CD4-positive, alpha-beta T cell (primary cell): ENCODE measurements at places on chromosomes 2 and 18. TPM values are rescaled to one million over a fixed set of nuclear protein-coding genes. Genes with fewer than 3 reads are reported as not detected.

Gene CD302
- 1.1 TPM for total RNA-seq

Gene DLGAP1
- 0.36 TPM for total RNA-seq

DNA sequence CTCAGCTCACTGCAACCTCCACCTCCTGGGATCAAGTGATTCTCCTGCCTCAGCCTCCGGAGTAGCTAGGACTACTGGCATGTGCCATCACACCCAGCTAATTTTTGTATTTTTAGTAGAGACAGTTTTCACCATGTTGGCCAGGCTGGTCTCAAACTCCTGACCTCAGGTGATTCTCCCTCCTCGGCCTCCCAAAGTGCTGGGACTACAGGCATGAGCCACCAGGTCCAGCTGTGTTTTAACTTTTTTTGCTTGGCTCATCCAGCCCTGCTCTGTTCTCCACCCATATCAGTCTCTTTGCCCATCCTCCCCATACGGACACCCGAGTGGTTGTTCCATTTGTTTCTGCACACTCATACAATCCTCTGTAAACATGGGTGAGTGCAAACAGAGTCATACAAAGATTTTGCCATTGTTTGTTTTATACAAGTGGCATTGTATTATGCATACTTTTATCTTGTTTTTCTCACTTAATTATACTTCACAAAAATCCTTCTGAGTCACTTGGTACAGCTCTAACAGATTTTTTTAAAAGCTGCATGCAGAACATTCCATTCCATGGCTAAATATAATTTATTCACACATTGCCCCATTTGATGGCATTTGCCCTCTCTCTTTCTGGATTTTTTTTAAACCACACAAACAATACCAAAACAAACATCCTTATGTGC is 5.3 kb downstream of the APOB start:
- no peak for DNase-seq

Gene FAM124B
- 1.3 TPM for total RNA-seq

- DNase-seq: no peak
Measured at GRCh38 chr2:109712746-109713145, 81.4 kb upstream of the RGPD5 start.

Gene AMER3
- not detected for total RNA-seq
